ENCODE measurements at places on chromosomes 2 and 18. TPM values are rescaled to one million over a fixed set of nuclear protein-coding genes. Genes with fewer than 3 reads are reported as not detected.

SCN3A gene
- total RNA-seq, result not detected

ASB18 gene
- total RNA-seq, result not detected

INO80D gene
- total RNA-seq, result 17.2 TPM

PMAIP1 gene
- total RNA-seq, result 15.7 TPM

LBH gene
- total RNA-seq, result 5.2 TPM

MC5R gene
- not detected for total RNA-seq

GALNT5 gene
- not detected for total RNA-seq

COL3A1 gene
- total RNA-seq, result 1.0 TPM

DSG2 gene
- total RNA-seq, result 0.07 TPM

TMEM127 gene
- total RNA-seq, result 26.3 TPM

NT5C1B gene
- total RNA-seq, result not detected

FIGN gene
- 6.5 TPM for total RNA-seq

DSC3 gene
- total RNA-seq, result under 0.01 TPM

FEV gene
- total RNA-seq, result not detected

All from thoracic aorta endothelial cell (primary cell).